ENCODE measurements at places on chromosomes 2 and 18.
A peak's percentile ranks its signal among the peaks of the same experiment; 100 is the strongest.

DNA sequence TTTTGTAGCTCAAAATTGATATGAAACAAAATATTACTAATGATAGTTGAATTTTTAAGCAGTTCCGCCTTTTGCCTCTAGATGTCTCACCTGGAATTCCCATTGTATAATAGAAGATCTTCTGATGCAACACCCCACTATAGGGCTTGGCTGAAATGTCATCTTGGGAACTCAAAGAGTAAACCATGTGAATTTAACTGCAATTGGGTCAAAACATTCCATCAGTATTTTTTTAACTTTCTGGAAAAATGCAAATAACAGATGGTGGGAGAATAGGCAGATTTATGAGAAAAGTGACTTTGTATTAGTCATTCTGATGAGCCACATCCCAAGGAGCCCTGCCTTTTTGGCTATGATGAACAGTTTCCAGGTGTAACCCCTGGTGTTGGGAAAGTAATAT lies 489.9 kb downstream of the NYAP2 start:
- no peak for DNase-seq

GRCh38 chr2:195003881-195004471 lies 653.0 kb upstream of the SLC39A10 start:
- no peak for DNase-seq

GRCh38 chr2:226020176-226020575 lies 620.7 kb downstream of the NYAP2 start:
- DNase-seq, result no peak

GRCh38 chr18:35371412-35372195 lies 5.5 kb downstream of the ZNF396 start:
- DNase-seq, result no peak

DNA sequence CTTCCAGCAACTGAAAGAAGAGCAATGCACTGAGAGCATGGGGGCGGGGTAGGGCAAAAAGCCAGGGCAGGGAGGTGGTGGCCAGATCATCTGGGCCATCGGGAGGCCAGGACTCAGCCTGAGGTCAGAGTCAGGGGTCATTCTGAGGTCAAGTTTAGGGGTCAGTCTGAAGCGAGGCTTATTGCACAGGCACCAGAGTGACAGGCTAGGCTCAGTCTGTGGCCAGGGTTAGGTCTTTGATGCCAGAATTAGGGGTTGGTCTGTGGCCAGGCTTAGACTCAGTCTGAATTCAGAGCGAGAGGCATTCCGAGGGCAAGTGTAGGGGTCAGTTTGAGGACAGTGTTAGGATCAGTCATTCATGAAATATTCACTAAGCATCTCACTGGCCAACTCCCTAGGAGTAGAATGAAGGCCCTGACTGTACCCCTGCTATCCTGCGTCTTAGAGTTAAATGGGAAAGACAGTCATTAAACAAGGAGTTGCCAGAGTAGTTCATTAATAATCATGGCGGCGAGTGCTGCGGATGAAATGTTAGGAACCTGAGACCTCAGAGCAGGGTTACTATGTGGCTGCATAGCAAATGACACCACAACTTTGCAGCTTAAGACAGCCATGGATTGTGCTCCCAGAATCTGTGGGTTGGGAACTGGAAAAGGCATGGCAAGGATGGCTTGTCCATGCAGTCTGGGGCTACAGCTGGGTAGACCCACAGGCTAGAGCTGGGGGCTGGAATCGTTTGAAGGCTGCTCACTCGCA lies 198.7 kb downstream of the CYP26B1 start:
- no peak for DNase-seq

DNA sequence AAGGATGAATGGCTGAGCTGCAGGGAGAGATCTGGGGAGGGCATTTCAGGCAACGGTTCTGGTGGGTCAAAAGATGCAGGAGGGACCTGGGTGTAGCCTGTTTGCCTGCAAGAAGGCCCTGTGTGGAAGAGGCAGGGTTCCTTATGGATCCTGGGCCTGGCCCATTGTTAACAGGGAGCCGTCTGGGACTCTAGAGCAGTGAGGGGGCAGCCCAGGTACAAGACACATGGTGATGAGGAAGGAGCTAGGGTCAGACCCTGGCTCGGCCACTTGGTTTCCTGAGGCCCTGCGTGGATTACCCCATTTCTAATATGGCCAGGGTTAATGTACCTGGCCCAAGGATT lies 124.9 kb downstream of the GLI2 start:
- DNase-seq, result no peak

GRCh38 chr2:157780211-157780610 lies 95.9 kb downstream of the ACVR1 start:
- no peak for DNase-seq

DNA sequence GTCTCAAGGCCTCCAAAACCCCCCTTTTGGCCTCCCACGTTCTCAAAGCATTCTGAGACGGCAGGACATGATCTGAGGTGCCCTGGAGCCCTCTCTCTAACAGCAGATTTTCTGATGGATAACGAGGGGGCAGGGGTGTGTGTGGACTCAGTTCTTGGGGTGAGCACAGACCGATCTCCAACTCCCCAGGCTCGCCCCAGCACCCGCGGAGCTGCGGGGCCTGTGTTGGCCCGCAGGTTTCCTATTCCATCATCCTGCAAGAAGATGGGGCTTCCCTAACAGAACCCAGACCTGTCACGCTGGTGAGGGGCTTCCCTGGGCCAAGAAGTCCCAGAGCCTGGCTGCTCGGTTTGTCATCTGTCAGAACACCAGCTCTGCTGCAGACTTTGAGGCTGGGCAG lies 196.1 kb downstream of the ANAPC1 start:
- no peak for DNase-seq

DNA sequence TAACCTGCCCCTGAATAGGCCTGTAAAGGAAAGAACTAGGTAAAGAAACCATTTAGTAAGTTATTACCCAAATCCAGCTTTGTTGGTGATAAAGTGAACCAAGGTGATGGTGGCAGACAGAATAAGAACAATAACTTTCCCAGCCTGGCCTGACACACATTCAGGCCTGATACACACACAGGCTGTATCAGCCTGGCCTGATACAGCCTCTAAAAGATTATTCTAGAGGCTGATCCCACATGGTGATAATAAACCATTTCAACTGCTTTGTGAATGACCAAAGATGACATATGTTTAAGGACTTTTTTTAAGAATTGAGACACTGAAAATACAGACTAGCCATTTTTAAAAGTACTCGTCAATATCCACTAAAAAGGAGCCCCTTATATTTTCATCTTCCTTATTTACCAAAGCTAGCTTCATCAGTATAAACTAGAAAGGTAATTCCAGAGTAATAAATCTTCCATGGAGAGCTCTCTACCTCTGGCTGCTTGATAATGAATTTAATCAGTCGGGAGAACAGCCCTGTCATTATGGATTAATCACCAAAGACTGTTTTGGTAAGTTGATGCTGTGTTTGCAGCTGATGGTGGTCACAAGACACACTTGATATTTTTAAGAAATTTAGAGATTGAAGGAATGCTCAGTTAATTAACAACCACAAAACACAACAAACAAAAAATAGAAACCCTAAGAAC lies 77.2 kb downstream of the SLC8A1 start:
- DNase-seq, result no peak

GRCh38 chr2:233960203-233960602 lies 43.0 kb downstream of the TRPM8 start:
- no peak for DNase-seq

- DNase-seq, result no peak
Observed at GRCh38 chr18:34775461-34775860, 65.4 kb downstream of the DTNA start.

DNA sequence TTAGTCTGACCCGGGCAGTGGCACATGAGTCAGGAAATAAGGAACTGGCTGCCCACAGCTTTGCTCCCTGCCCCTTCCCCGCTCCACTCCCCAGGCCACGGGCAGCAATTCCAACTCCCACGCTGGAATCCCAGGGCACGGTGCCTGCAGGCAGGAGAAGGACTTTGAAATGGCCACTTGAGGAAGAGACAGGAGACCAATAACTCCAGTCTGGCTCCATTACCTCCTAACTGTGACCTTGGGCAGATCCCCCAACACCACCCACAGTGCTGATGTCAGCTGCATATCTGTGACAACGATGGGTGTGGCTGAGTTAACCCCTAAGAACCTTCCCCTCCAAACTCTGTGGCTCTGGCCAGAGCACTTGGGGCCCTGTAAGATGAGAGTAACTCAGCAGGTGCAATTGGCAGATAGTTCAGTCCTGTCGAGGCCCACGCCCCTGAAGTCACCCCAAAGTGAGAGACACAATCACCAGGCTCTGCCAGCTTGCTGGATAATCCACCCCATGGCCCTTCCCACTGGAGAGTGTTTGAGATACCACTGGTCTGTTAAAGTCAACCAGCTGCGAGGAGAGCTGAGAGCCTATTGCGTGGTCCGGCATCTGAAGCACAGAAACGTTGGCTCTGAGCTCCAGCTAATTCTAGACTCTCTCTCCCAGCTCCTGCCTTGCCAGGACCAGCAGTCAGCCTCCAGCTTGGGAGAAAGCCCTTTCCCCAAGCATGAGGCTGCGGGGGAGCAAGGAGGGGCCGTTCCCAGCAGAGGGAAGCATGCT lies 175.2 kb downstream of the TNS1 start:
- DNase-seq, result no peak

DNA sequence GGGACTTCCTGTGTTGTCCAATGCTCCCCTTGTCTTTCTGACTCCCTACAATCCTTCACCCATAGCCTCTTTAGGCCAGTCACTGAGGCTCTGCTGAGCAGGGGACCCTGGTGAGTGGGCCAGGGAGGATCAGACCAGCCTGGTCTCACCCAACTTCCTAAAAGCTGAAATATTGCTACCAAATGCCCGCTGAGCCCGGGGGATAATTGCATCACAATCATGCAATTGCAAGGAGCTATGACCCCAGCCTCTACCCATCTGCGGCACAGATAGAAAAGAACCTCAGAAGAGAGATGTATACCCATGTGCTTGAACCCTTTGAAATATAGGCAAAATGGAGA lies 3.7 kb upstream of the SP100 start:
- no peak for DNase-seq

DNA sequence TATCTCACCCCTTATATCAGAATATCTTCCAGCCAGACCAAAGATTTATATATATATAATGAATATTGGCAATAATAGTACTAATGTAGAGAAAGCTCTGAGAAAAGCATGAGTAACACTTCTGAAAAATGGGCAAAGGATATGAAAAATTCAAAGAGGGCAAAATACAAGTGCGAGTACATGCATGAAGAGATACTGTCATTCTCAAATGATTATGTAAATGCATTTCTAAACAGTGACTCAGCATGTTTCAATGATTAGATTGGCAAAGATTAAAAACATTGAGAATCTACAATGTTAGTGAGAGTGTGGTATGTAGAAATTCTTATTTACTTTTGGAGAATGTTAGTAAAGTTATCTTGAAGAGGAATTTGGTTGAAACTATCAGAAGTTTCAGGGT lies 118.3 kb upstream of the NEDD4L start:
- no peak for DNase-seq

- no peak for DNase-seq
Observed at GRCh38 chr2:144671695-144672455, 152.0 kb upstream of the ZEB2 start.

GRCh38 chr2:44155666-44156446 lies 12.8 kb upstream of the PPM1B start:
- DNase-seq, result no peak

DNA sequence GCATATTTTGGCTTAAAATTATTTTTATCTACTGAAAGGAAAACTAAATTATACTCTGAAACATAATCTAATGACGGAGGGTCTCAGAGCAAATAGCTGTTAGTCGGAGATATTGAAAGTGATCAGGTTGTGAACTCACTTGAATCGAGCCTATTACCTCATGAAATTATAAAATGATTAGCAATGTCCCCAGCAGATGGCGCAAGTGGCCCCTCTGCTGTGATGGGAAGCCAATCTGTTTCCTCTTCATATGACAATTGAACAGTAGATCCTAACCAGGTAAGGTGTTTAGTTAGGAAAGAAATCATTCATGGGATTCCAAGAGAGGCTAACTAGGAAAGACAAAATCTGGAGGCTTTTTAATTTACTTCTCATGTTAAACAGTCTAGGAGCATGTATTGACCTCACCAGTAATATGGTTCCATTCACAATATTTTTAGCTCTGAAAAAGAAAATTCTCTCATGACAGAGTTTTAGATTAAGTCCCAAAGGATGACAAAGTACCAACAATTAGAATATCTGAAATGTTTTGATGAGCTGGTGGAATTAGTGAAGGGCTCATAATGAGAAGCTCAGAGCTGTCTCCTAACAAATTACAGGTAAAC lies 29.9 kb upstream of the MPPE1 start:
- DNase-seq, result peak; percentile 80

DNA sequence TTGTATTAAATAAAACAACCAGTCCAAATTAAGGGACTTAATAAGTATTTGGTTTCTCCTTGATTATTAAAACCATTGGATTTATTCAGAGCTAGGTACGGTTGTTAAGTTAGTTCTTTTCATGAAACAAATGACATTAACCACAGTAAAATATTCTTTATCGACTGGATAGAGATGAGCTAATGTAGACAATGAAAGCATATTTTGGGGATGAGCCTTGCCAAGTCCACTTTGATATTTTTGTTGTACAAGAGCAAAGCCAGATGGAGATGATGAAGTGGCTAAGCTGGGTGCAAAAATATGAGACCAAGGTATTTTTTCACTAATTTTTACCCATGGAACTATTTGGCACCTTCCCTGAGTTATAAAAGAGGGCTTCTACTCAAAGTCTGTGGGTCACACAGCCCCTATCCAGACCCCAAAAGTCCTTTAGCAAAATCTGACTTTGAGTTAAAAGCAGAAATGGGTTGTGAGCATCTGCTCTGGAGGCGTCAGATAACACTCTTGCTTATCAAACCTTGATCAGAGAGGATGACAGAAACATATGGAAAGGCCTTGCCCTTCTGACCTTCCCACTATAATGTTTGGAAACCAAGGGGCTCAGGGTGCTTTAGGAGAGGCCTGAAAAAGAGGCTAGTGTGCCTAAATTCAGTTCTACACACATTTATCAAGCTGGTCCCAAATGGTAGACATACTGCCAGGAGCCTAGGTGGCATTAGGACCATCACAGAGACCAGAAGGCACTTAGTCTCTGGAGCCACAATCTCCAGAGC lies 456.8 kb downstream of the MTX2 start:
- no peak for DNase-seq

DNA sequence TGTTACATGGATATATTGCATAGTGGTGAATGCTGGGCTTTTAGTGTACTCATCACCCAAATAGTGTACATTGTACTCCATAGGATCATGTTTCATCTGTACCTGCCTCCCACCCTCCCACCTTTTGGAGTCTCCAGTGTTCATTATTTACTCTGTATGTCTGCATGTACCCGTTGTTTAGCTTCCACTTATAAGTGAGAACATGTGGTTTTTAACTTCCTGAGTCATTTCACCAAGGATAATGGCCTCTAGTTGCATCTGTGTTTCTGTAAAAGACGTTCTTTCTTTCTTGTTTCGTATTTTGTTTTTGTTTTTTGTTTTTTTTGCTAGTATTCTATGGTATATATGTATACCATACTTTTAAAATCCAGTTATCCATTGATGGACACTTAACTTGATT lies 107.5 kb downstream of the MSTN start:
- DNase-seq, result no peak

All from stimulated activated CD4-positive, alpha-beta T cell treated with anti-CD3 and anti-CD28 coated beads, Interleukin-12 subunit alpha, Interleukin-12 subunit beta, amount 100 ng/mL, for 48 hours (primary cell).